KBM-7 (cell line): ENCODE measurements at places on chromosomes 3 and 15.

GRCh38 chr3:148280623-148281242, 417.0 kb upstream of the AGTR1 start:
- DNase-seq, result no peak

DNA sequence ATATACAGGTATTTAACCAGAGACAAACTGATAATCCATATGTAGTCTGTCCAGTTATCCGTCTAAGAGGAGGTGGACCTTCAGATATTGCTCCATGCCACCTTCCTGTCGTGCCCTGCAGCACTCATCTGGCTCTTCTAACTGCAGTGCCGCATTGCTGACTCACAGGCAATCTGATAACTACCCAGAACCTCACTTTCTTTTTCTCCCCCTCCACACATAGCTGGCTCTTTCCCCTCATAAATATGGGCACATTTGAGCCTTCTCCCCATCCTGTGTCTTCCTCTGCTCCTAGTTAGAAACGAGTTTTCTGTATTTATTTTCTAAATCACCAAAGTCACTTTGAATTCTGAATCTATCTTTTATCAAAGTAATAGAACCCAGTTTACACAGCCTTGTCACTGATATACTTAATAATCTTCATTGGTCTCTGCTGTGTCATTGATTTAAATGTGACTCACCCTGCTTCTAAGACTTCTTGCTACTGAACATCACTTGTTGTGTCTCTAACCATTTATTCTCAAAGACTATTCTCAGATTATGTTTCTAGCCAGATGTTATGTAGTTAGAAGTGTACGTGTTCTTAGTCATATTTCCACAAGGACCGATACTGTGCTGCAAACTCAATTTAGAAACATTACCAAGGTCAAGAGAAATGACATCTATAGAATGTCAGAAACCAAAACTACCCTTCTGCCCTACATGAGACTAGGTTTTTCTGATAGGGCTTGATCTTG, 17.4 kb upstream of the KCNMB2 start:
- DNase-seq, result no peak

GRCh38 chr3:119413603-119414280, 49.7 kb downstream of the TMEM39A start:
- DNase-seq, result no peak

GRCh38 chr3:190125436-190126068, 4.9 kb upstream of the P3H2 start:
- no peak for DNase-seq

- no peak for DNase-seq
Observed at GRCh38 chr3:120730576-120731542, 11.5 kb downstream of the RABL3 start.

- no peak for DNase-seq
Observed at GRCh38 chr3:31361371-31362273, 171.1 kb upstream of the STT3B start.

- no peak for DNase-seq
Observed at GRCh38 chr3:113268311-113268710, 57.0 kb downstream of the BOC start.

- DNase-seq, result no peak
Observed at GRCh38 chr3:46369675-46370132, 1.0 kb upstream of the CCR5 start.

GRCh38 chr3:22634433-22634832, 568.7 kb upstream of the UBE2E2 start:
- no peak for DNase-seq

DNA sequence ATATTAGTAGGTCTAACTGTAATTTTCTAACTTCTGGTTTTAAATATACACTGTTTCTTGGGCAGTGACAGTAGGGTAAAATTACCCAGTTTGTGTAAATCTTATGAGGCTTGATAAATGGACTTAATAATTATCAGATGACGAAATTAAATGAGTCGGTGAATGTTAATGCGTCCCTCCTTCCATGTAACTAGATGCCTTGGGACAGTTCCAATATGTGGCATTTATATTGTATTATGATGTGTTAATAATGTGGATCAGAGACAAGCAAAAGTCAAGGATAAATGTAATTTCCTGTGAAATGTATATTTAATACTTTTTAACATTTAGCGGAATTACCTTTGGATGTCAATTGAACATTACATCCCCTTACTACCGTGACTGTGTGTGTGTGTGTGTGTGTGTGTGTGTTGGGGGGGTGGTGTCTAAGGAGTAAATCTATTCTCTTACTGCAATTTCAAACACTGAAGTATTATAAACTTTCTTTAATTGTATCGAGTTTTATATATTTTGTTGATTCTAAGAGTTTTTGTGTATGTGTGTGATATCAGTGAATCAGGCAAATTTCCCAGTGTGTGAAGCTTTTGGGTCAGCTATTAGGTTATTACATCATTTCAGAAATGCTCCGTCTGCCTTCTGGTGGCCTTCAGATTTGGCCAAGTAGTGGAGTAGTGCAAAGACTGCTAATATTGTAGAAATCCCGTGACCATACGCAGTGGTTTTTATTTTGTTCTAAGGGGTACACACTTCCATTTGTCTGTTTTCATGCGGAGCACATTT, 50.1 kb downstream of the CNTN4 start:
- DNase-seq, result no peak

- no peak for DNase-seq
Observed at GRCh38 chr3:141828890-141829289, 47.6 kb upstream of the ATP1B3 start.

DNA sequence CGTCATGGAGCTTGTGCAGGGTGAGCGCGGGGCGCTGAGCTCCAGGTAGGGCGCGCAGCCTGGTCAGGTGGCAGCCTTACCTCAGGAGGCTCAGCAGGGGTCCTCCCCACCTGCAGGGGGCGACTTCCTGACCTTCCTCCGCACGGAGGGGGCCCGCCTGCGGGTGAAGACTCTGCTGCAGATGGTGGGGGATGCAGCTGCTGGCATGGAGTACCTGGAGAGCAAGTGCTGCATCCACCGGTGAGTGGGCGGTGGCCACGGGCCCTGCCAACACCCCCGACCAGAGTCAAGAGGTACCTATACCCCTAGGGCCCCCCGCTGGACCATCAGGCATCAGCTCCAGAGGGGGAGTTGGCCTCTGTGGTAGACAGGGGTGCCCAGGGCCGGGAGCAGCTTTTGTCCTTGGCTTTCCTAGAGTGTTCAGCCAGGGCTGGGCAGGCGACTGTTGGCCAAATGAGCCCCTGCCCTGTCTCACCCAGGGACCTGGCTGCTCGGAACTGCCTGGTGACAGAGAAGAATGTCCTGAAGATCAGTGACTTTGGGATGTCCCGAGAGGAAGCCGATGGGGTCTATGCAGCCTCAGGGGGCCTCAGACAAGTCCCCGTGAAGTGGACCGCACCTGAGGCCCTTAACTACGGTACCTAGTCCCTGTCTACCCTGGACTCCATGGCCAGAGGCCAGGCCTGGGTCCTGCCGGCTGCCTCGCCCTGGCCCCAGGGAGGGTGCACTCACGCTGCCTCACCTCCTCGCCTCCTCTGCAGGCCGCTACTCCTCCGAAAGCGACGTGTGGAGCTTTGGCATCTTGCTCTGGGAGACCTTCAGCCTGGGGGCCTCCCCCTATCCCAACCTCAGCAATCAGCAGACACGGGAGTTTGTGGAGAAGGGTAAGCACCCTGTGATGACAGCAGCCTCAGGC, 9.1 kb downstream of the FES start:
- DNase-seq, result no peak

DNA sequence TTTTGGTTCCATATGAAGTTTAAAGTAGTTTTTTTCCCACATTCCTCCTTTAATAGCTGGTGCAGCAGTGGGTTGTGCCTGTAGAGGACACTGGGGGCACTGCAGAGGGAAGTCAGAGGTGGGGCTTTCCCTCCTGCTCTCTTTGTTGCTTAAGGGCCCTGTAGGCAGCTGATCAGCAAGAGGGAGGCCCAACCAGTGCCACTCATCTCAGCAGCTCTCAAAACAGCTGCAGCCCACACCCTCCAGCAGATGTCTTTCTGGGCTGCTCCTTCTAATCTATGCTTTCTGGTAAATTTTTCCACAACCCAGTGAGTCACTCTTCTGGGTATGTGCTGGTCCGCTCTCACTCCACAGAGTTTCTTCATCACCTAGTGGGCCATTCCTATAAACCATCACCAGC, 263.8 kb downstream of the FEZF2 start:
- DNase-seq, result no peak

- no peak for DNase-seq
Observed at GRCh38 chr15:63630036-63630751, 33.0 kb downstream of the FBXL22 start.

GRCh38 chr3:122151480-122151879, 32.0 kb upstream of the CASR start:
- no peak for DNase-seq

DNA sequence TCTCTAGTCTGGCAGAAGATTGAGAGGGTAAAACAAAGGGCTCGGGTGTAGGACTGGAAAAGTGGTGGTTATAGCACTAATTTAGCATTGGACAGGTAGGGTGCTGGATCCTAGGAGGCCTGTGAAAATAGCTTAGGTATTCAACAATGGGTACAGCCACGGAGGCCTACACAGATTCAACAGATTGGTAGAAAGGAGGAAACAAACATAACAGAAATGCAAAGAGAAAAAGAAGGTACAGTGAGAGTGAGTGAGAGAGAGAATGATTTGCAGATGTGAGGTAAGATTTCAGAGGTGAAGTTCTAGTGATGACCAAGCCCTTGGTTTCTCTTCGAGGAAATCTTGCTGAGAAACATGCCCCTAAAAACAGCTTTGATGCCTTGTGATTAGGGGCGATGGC, 37.9 kb downstream of the ADIPOQ start:
- DNase-seq, result no peak

GRCh38 chr3:87771337-87772192, 287.2 kb downstream of the CGGBP1 start:
- DNase-seq, result peak; percentile 60

DNA sequence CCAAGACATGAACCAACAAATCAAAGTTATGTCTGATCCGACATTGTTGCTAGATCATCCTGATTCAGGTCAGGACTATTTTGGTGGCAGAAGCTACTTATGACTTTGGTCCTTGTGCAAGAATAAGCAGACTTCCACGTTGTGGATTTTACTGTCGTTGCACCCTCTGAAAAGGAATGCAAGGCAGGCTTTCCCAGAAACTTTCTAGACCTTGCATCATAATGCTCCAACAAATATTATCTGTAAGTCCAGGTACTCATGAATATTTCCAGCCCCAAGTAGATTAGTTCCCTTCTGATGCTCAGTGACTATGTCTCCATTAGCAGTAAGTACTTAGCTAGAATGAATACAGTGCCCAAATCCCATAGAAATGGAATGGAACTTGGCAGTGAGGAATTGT, 203.3 kb upstream of the LRRFIP2 start:
- DNase-seq, result no peak

GRCh38 chr3:161793194-161793930, 296.8 kb downstream of the OTOL1 start:
- no peak for DNase-seq

GRCh38 chr3:102016417-102016816, 167.1 kb downstream of the NFKBIZ start:
- DNase-seq, result no peak

GRCh38 chr3:153289334-153289808, 127.3 kb downstream of the RAP2B start:
- DNase-seq, result peak; percentile 38

DNA sequence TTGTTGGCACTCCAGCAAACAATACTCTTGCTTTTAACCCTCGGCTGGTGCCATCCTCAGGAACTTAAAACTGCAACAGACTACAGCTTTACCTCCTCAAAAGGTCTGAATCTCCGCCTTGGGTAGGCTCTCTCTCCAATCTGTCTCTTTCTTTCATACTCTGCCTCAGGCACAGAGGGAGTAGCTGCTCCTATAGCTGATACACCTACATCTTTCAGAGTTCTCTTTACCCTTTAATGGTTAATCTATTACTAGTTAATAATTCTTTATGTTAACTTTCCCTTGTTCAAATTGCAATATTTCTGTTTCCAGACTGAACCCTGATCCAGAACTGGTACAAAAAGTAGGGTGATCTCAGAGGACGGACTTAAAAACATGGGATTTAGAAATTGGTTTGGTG, 66.2 kb downstream of the MAP4 start:
- DNase-seq, result no peak

DNA sequence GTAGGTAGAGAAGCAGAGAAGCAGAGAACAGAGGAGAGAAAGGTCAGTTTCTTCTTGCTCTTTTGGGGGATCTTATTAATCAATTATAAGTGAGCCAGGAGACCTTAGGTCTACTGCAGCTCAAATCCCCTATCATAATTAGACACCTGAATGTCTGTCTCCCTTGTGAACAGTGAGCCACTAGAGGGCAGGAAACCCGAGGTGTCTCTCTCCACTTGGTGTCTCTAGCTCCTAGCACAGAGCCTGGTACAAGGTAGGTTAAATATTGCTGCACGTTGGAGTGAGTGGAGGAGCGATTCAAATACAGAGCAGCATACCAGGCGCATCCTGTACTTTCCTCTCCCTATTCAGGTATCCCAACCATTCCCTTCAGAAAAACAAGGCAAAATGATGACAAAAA, 2.0 kb upstream of the ST8SIA2 start:
- no peak for DNase-seq

- DNase-seq, result no peak
Observed at GRCh38 chr3:164174059-164174458, 904.2 kb downstream of the SI start.

DNA sequence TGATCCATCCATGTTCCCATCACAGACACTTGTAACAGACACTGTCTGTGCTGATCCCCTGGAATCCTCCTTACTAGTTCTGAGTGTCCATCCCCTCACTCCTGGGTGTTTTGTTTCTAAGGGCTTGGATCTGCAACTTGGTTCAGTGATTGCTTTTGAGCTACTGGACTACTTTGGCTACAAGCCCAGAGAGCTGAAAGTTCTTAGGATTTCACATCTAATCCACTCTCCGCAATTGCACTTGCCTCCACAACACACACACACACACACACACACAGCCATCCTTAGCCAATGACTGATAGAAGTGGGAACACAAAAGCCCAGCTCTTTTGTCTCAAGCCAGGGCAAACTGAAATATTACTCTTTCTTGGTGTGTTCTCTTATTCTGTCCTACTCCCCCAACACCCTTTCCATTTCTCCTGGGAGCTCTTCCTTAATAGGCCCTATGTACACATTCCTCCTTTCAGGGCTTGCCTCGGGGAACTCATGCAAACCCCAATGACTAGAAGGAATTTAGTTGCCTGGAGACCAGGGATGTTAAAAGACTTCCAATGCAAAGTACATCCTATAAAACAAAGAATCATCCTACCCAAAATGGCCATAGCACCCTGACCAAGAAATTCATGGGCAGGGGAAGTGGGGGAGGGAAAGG, 206.1 kb upstream of the UBE2E2 start:
- DNase-seq, result no peak

DNA sequence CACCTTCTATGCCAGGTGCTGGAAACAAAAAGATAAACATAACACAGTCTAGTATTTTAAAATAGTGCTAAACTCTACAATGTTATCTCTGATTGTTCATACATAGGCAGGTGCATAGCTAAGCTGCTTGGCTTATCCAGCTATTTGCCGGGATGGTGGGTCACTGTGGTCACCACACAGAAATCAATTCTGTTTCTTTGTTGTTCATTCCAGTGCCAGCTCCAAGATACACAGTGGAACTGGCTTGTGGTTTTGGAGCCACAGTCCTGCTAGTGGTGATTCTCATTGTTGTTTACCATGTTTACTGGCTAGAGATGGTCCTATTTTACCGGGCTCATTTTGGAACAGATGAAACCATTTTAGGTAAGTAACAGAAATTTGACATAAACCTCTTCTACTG, 130.2 kb downstream of the IL1RAP start:
- no peak for DNase-seq

- no peak for DNase-seq
Observed at GRCh38 chr3:9795207-9795606, 2.3 kb downstream of the ARPC4 start.
